Activated CD4-positive, alpha-beta T cell treated with anti-CD3 and anti-CD28 coated beads for 4 hours (primary cell): ENCODE measurements at places on chromosomes 3 and 15.

- no peak for DNase-seq
These were observed 389 bp upstream of the CCNB2 start for GRCh38 chr15:59104602-59104911.

DNA sequence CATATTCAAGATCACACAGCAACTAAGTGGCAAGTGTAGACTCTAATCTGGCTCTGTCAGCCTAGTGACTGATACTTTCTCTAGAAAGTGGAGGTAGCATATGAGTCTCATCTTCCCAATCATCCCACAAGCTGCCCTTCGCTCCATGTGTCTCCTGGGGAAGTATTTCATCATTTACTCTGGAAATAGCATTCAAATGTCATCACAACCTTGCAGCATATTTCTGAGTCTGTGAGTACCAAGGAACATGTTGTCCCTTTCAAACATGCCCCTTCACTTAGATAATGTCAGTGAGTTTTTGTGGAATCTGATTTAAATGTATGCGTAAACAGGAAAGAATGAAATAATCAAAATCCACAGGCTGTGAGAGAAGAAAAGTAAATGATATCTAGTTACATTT is 322.9 kb downstream of the SLC9A9 start:
- DNase-seq = no peak

DNA sequence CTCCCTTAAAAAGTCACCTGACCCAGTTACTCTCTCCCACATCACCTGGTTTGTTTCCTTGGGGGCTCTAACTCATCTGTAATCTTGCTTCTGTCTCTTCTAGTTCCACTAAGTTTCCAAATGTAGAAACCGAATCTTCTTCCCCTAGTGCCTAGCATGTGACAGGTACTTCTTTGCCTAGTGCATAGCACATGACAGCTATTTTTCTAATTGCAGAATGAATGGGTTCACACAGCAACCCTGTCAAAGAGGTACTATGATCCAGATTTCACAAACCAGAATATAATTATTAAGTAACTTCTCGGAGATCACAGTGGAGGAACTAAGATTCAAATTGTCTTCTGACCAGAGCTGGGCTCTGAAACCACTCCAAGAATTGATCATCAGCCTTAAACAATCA is 7.4 kb downstream of the DPH3 start:
- no peak for DNase-seq

DNA sequence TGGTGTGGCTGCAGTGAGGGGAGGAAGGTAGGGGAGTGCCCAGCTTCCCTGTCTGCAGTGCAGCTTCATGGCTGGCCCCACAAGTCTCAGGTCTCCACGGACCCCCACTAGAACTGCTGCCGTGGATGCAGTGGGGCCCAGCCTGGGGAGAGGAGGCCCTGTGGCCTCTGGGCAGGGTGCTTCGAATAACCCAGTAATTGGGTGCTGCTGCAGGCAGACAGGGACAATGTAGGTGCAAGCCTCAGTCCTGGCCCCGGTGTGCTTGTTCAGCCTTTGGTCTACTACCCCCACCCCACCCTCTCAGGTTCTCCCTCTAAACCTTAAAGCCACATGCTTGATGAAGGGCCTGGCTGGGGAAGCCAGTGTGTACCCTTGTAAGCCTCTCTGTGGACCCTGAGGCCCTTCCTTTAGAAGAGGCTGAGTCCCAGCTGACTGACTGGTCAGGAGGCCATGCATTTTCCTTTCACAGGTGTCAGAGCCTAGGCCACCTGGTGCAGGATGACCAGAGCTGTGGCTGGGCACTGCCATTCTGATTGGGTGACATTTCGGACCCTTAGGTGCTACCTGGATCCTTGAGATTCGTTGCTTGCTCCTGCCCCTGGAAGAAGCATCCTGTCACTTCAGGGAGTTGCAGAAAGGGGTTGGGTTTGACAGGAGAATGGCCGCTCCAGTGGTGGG is 21.1 kb upstream of the EXOG start:
- no peak for DNase-seq

DNA sequence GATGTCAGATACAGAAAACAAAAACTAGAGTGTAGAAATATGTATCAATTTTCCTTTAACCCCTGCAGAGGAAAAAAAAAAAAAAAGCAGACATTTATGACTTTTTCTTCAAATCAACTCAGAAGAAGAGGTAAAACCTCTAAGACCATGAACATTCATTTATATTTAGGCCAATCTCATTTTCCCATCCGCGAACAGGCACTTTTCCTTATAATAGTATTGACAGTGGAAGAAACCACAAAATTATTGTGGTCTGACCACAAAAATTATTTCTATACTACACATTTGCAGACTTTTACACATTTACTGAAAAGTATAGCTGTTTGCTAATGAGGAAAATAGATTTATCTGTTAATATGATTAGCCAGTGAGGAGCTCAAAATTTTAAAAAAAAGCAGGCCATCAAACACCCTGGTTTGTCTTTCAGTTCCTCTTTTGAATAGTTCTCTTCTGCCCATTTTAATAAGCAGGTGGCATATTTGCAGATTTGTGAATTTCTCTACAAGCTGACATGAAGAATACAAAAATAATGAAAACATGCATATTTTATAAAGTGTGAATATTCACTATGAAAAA is 5.7 kb downstream of the OSBPL11 start:
- DNase-seq = no peak

DNA sequence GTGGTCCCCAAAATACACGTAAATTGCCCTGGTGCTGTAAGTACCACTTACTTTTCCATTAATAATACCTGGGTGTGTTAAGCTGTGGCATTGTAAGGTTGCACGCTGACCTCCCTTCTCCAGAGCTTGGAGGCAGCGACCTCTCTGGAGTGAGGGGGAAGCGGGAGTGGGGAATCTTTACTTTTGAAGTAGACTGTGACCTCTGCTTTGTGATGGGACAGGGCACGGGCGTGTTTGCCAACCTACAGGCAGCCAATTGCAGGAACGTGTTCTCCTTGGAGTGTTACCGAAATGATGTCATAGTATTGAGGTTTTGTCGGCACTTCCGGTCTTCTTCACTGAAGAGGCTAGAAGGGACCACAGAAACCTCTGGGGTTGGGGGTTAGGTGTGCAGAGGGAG is 227.3 kb upstream of the C2CD4B start:
- DNase-seq = no peak

DNA sequence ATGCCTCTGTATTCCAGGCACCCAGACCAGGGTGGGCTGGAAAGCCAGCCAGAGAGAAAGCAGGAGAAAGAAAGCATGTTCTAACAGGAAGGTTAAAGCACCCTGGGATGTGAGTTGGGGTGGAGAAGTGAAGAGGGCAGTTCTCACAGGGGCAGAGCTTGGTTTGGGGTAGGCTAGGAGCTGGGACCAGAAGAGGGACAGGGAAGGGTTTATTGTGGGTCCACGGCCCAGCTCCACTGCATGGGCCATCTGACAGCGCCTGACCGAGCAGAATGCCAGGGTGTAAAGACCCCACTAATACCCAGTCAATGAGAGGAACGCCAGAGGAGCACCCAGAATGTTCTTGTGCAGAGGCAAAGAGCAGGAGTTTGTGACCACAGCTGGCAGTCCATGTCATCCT is 27.1 kb upstream of the MAGEF1 start:
- no peak for DNase-seq

- DNase-seq = no peak
These were observed 49.7 kb downstream of the XXYLT1 start for GRCh38 chr3:195221015-195221853.
